ENCODE measurements at places on chromosomes 2 and 18. TPM values are rescaled to one million over a fixed set of nuclear protein-coding genes. Genes with fewer than 3 reads are reported as not detected.

DNA sequence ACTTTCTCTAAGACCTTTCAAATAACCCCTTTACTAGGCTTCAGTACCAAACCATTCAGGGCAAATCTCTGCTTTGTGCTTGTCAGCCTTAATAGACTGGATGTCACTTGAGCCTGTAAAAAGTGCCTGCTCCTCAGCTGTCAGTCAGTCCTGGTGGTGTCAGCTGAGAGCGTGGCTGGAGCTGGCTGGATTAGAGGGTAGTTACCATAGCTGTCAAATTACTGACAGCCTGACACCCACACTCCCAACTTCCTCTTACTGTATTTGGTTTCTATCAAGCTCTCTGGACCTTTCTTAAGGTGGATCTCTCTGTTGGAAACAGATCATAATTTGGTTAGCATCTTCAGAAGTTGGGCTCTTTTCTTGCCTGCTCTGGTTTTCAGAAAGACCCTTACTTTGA lies 371.4 kb upstream of the ATP5MC3 start:
- ATAC-seq: no peak

- no peak for ATAC-seq
These were observed 579 bp upstream of the ITM2C start for GRCh38 chr2:230864122-230864604.

DNA sequence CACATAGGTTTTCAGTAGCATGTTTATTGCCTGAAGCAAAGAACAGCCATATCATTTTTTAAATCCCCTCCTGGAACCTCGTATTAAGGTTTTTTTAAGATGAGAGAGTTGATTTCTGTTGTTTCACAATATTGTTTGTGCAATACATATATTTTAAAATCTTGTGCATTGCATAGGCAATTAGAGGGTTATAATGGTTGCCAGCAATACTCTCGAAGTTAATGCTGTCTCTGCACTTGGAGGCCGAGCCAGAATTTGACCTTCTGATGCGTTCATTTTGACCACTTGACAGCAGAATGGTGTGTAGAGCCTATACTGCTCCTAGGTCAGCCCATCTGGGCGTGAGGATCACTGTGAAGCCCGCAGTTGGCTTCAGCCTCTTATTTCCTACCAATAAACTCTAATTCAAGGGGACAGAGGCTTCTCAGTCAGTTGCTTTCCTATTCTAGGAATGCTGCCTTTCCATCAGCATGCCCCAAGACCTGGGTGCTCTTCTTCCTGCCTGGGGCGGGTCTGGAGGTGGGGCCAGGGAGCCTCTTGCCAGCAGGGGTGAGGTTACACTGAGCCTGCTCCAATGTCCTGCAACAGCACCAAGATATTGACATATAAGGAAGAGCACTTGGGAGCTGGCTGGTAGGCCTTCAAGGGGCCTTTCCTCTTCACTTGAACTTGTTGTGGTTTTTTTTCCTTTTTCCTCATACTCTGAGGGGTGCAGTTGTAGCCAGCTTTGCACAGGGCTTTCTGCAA lies 91.4 kb upstream of the BCL2L11 start:
- no peak for ATAC-seq

MAPK4 gene
- total RNA-seq: 9.3 TPM

DNA sequence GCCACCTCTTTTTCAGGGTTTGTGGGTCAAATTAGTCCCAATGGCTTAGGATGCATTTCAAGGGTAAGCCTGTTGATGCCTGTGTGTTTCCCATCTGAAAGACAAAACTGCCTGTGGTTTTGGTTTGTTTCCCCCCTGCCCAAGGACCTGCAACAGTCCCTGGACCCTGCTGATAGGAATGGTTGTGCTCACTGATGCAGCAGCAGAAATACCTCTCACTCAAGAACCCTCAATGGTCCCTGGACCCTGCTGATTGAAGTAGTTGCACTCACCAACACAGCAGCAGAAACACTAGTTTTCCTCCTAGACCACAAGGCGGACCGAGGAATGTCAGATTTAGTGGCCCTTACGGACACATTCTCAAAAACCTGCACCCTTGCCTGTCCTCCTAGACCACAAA lies 386.9 kb downstream of the NUP35 start:
- no peak for ATAC-seq

DNA sequence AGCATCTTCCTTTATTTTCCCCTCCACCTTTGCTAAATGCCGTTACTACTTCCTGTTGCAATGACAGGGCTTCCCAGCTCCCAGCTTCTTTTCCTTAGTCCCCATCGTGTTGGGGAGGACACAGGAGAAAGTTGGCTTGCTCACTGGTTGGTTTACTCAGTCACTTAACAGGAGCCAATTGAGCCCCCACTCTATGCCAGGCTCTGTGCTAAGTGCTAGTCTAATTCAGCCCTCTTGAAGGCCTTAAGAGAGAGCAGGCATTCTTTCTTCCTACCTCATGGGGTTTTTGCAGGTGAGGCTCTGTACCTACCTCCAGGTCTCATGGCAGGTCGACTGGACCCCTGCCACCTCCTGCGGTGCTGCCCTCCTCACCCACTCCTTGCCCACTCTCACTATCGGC lies 20.1 kb downstream of the TANC1 start:
- ATAC-seq: no peak

- no peak for ATAC-seq
These were observed 163.2 kb upstream of the CAVIN2 start for GRCh38 chr2:192010073-192010472.

GRCh38 chr2:158822193-158822592 lies 27.1 kb downstream of the DAPL1 start:
- ATAC-seq: no peak

DNA sequence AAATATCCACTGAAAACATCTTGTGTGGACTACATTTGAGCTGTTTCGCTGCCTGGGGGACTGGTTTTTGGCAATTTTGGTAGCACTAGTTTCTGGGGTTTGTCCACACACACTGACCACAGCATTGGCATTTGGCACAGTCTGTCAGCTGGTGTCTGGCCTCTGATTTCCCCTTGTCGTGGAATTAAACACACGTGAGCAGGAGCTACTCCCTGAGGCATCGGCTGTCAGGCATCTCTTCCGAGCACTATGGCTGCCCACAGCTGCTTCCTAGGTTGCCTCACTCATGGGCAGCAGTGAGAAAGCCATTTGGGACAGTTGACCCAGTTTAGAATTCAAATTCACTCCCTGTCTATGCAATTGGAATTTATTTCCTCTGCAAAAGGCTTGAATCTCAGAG lies 46.8 kb upstream of the FZD5 start:
- no peak for ATAC-seq

DNAJB2 gene
- 63.4 TPM for total RNA-seq

DNA sequence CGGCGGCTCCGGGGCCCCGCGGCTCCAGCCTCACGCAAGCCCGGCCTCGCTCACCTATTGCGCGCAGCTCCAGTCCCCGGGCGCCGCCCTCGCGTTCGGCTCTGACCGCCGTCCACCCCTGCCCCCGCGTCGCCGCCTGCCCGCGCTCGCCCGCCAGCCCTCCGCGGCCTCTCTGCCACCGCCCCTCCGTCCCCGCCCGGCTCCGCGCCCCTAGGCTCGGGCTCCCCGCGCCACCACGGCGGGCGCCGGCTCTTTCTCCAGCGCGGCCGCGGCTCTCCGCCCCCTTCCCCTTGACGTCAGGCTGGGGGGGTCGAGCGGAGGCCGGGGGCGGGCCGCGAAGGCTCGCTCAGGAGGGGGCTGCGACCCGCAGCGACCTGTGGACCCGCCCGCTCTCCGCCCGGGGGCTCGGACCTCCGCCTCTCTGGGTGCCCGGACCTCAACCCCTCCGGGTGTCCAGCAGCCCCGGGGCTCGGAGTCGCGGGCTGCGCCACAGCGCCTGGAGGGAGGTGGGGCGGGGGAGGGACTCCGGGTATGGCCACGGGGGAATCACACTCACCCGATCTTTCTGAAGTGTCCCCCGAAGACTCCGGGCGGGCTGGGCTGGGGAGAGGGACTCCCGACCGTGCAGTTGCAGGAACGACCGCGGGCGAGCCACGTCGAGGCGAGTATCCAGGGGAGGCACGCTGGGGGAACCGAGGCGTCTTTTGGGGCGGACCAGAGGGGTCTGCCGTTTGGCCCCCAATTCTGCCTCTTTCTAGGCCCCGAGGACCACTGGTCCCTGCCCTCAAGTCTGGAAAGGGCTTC lies at the start of gene SEMA4C:
TSS of gene SEMA4C (minus strand) at position 259 of the 804 bp plus-strand sequence. CDS start 2,194 bp downstream, outside the sequence.
- ATAC-seq: peak; percentile 45

GRCh38 chr2:55961318-55961911 lies 37.8 kb upstream of the EFEMP1 start:
- no peak for ATAC-seq

TUBB8B gene
- not detected for total RNA-seq

GRCh38 chr18:36372903-36373311 lies 75.4 kb downstream of the FHOD3 start:
- no peak for ATAC-seq

FAP gene
- total RNA-seq: 10.0 TPM

- peak; percentile 59 for ATAC-seq
These were observed 50.8 kb upstream of the UGP2 start for GRCh38 chr2:63790906-63791305.

DNA sequence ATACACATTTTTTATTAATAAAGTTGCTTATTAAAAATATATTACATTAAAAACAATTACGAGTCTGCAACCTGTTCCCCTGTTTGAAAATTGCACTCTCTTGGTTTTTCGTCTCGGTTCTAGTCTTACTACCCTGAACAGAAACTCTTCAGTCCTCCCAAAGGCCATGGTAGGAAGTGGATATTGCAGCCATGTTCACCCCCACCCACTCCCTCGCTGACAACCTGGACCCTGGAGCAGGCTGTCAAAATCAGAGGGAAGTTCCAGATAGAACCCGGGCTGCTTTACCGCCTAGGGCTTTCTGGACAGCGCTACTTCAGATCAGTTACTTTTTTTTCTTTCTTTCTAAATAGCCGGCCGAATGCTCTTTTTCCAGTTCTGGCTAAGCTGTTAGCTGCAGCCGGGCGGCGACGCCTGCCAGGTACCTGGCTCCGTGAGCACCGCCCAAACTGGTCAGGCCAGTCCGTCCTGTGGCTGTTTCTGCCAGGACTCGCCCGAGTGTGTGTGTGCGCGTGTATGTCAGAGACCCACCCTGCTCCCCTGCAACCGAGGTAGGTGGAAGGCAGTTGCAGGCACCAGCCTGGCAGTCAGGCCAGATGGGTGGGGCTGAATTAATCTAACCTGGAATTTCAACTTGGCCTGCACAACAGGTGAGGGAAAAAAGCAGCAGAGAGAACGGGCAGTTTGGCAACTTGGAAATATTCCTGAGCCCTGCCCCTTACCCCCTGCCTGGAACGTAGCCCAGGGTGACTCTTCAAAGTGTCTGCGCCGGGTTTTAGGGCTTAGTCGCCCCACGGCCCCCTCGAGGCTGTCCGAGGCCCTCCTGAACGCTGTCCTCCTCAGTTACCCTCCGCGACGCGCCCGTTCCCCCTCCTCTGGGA lies 1.1 kb upstream of the TET3 start:
- no peak for ATAC-seq

DNA sequence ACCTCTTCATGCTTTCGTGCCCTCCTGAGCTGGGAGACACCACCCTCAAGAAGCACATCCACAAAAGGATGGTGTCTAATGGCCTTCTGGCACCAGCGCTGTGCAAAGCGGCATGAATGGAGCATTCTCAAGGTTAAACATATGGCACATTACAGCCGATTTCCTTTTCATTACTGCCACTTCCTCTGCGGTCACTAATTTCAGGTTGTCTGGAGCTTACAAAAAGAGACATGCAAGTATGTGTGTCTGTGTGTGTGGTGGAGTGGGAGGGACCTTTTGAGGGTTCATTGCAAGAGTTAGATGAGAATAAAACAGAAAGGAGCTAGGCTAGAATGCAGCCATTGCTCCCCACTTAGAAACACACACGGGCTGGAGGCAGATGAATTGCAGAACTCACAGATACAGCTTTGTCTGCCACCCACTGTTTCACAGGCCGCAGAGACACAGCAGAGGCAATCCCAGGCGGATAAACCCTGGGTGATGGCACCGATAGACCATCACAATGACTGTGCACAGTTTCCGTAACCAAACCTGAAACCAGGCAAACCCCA lies 76.0 kb downstream of the TGIF1 start:
- no peak for ATAC-seq

DNA sequence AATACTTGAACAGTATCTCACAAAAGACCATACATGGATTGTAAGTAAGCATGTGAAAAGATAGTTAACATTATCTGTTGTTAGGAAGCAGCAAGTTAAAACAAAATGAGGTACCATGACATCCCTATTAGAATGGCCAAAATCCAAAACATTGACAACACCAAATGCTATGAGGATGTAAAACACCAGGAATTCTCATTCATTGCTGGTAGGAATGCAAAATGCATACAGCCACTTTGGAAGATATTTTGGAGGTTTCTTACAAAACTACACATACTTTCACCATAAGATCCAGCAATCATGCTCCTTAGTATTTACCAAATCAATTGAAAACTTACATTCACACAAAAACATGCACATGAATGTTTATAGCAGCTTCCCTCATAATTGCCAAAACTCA lies 30.9 kb upstream of the ICOS start:
- ATAC-seq: no peak

DNA sequence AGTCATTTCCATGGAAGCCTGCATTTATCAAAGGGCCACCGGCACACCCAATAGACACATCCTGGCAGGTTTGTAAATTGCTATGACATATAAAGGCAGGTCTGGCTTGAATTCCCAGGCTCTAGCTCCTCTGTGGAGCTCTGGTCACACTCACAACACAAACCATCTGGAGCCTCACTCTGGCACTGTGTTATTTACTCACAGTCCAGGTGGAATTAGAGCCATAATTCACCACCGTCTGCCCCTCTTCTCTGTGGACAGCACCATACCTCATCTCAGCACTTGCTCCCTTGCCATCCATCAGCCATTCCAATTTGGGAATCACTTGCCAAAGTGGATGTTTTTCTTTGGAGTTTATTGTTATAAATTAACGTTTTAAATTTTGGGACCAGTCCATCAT lies 84.3 kb upstream of the OSR1 start:
- no peak for ATAC-seq

DNA sequence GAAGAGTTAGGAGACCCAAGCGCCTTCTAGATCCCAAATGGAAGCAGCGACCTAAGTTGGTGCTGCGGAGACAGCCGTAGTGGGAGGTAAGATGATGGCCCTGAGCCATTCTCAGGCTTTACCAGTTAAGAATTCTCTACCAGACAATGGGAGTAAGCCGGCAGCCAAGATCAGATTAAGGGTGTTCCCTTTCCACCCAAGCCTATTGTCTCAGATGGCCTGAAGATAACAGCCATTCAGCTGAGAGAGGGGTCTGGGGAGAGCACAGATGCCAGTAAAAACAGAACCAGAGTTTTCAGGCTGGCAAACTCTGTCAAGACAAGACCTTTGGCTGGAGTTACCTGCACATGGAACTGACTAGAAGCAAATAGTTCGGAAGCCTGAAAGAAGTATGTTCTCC lies 191.7 kb upstream of the HAAO start:
- ATAC-seq: no peak

CCL20 gene
- not detected for total RNA-seq

Measured in gastroesophageal sphincter (tissue), 4 donors.